ENCODE measurements at places on chromosomes 3 and 15. TPM values are rescaled to one million over a fixed set of nuclear protein-coding genes. Genes with fewer than 3 reads are reported as not detected.
A peak's percentile ranks its signal among the peaks of the same experiment; 100 is the strongest.

GRCh38 chr15:22811640-22812039 lies 25.2 kb downstream of the NIPA1 start:
- peak; percentile 34 for DNase-seq

- DNase-seq = no peak
Observed at GRCh38 chr15:89893027-89893426, 767 bp downstream of the AP3S2 start.

DNA sequence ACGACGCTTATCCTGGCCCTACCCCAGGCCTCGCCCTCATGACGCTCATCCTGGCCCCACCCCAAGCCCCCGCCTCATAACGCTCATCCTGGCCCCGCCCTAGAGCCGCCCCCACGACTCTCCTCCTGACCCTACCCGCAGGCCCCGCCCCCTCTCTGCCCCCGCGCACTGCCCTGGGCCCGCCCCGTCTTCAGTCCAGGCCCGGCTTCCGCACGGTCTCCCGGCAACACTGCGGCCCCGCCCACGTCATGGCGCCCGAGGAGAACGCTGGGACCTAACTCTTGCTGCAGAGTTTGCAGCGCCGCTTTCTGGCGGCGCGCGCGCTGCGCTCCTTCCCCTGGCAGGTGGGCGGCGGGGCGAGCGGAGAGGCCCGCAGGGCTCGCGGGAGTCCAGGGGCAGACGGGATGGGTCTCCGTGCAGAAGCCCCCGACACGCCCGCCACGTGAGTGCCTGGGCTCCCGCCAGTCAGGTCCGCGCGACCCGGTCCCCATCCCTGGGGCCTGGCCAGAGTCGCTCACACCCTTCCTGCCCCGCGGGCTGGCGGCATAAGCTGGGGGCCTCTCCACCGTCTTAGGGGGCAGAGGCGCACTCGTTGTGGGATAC lies 52.5 kb upstream of the ROPN1B start:
- DNase-seq = peak; percentile 90

DNA sequence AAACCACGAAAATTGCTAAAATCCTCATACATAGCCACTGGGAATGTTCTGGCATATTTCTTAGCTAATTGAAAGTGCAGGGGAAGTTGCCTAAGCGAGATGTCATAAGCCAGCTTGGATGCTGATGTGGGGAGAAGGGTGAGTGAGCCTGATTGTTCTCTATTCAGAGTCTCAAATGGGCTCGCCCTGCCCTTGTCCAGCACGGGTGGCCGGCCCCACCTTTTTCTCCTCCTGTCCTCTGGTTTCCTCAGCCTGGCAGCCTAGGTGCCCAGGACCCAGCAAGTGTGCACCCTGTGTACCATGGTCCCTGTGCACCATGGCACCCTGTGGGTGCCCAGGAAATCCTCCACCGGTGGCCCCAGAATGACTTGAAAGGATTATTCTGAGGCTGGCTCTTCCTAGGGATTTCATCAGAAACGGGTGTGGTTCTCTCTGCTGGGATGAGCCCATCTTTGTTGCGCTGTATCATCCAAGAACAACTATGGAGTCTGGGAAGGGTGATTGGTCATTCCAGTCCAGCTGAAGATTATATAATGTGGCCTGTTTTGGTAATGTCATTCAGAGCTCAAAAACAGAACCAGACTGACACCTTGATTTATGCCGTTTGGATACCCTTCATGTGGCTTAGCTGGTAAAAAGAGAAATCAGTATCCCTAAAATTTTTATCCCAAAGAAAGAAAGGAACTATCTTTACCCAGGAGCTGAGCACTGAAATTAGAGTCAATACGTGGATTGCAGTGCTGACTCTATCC lies 150.8 kb upstream of the BHLHE40 start:
- peak; percentile 68 for DNase-seq

GRCh38 chr15:92801774-92802464 lies 98.2 kb upstream of the CHD2 start:
- peak; percentile 78 for DNase-seq

- DNase-seq = no peak
Observed at GRCh38 chr3:65856907-65857306, 181.8 kb downstream of the MAGI1 start.

DNA sequence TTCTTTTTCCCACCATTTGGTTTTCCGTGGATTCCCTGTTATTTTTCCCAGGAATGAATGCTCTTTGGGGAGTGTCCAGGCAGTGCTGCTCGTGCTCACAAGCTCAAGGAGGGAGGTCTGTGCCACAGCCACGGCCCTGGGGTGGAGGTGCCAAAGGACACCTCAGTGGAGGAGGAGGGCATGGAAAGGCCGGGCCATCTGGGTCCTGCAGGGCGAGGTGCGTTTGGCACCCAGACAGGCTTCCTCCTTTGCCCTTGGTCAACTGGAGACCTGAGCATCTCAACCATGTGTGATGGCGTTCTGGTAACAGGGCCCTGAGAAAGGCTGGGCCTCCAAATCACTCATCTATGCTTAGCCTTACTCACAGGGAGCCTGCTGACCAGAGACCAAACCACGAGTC lies 25.4 kb downstream of the KY start:
- no peak for DNase-seq

GRCh38 chr15:52466134-52466701 lies 62.5 kb downstream of the MYO5A start:
- no peak for DNase-seq

GRCh38 chr15:74203914-74204431 lies 1.4 kb upstream of the STRA6 start:
- DNase-seq = peak; percentile 61

- DNase-seq = peak; percentile 17
Observed at GRCh38 chr3:120858521-120858920, 49.5 kb upstream of the STXBP5L start.

GRCh38 chr3:176469694-176470205 lies 727.5 kb downstream of the TBL1XR1 start:
- peak; percentile 14 for DNase-seq

DNA sequence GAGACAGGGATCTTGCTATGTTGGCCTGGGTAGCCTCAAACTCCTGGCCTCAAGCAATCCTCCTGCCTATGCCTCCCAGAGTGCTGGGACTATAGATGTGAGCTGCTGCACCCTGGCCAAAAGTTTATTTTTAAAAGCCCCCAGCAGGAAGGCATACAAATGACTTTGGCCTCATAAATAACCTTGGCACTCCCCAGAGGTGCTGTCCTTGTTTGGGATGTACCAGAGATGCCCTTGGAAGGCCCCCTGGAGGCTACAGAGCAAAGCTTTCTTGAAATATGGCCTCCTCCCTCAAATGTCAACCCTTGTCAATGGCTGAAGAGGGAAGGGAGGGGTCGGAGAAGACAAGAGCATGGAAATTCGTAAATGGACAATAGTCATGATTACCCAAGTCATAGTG lies 14.0 kb upstream of the RTP3 start:
- no peak for DNase-seq

DNA sequence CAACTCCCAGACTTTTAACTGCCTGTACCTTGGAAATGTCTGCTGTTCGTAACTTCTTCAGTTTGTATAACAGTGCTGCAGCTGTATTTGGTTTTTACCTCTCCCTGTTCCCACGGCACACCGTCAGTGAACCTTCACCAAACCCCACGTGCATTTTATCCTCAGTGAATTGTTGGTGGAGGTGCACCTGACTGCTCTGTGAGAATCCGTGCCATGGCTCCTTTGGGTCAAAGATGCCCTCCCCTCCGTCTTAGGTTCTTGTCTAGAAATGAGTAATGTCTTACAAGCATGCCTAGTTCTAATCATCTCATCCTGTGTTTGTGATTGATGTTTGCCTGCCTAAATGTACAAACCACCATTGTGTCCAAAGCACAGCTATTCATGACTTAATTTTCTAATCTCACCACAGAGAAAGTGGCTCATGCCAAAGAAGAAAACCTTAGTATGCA lies 28.2 kb downstream of the TPM1 start:
- DNase-seq = no peak

DNA sequence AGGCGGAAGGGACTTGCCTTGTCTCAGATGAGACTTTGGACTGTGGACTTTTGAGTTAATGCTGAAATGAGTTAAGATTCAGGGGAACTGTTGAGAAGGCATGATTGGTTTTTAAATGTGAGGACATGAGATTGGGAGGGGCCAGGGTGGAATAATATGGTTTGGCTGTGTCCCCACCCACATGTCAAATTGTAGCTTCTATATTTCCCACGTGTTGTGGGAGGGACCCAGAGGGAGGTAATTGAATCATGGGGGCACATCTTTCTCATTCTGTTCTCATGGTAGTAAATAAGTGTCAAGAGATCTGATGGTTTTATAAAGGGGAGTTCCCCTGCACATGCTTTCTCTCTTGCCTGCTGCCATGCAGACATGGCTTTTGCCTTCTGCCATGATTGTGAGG lies 89.2 kb downstream of the CGGBP1 start:
- DNase-seq = no peak

DNA sequence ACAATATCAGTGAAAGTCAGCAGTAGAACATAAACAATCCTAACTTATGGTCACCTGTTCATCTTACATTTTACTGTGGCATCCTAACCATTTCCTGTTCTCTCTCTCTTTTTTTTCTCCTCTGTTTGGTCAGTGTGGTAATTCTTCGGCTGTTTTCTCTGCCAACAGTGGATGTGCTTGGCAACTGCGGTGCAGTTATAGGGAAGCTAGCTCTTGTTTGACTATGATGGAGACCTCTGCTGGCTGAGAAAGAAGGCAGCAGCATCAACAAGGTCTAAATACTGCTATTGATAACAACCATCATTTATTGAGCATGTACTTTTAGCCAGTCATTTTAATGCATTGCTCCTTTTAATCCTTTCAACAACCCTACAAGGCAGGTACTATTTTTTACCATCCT lies 723 bp upstream of the DRD3 start:
- peak; percentile 27 for DNase-seq

GRCh38 chr3:147963711-147964110 lies 554.5 kb downstream of the ZIC1 start:
- peak; percentile 2 for DNase-seq

DNA sequence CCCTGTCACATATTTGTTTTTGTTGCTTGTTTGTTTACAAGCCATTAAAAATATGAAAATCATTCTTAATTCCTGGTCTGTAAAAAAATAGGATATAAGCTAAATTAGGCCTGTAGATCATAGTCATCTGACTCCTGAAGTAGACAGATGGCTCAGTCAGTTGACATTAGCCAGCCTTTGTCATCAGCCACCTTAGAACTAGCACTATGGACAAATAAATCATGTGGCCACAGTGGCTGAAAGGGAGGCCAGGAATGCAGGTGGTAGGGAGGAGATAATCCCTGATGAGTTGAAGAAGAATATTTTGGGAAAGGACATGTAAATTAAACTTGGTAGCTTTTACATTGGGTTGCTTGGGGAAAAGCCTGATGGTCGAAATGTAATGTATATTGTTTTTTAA lies 1544.9 kb downstream of the SI start:
- DNase-seq = no peak

DNA sequence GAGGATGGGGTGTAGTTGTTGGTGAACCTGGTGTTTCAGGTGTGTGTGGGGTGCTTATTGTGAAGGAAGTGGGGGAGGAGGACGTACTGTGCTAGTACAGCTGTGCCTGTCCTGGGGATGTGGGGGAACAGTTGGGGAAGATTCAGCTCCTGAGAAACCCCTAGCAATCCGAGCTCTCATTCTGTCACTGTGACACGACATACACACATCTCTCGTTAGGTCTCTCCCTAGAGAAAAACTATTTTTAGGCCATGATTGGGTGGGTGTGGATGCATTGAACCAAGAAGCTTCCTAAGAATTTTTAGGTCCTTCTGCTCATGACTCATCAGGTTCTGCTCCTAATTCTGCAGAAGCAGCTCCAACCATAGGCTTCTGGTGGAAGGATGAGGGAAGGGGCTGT lies 54.3 kb downstream of the SLC30A4 start:
- DNase-seq = no peak

GRCh38 chr3:124569761-124570160 lies 160.5 kb upstream of the UMPS start:
- DNase-seq = no peak

GRCh38 chr15:50181201-50181968 lies 611 bp upstream of the SLC27A2 start:
- DNase-seq = no peak

GRCh38 chr3:186100398-186100797 lies 8.5 kb downstream of the ETV5 start:
- DNase-seq = no peak

GRCh38 chr15:26891448-26892181 lies 24.8 kb downstream of the GABRA5 start:
- peak; percentile 5 for DNase-seq

- no peak for DNase-seq
Observed at GRCh38 chr15:39025321-39025720, 460.7 kb upstream of the RASGRP1 start.

GRCh38 chr3:189368384-189368783 lies 196.6 kb downstream of the TPRG1 start:
- no peak for DNase-seq

- DNase-seq = peak; percentile 83
Observed at GRCh38 chr15:74835312-74835823, 7.6 kb downstream of the ULK3 start.

- no peak for DNase-seq
Observed at GRCh38 chr3:124292329-124292728, 300.4 kb upstream of the ROPN1 start.

The GPR87 gene
- total RNA-seq = 51.8 TPM

The GUCA1C gene
- not detected for total RNA-seq

The PLCL2 gene
- total RNA-seq = 0.51 TPM

The ITPKA gene
- 13.5 TPM for total RNA-seq

The IGSF11 gene
- not detected for total RNA-seq

The CRELD1 gene
- total RNA-seq = 19.9 TPM

The TYRO3 gene
- 12.3 TPM for total RNA-seq

The PRR20G gene
- total RNA-seq = not detected

The GABRR3 gene
- not detected for total RNA-seq

The GOLGA6B gene
- total RNA-seq = not detected

The POU1F1 gene
- total RNA-seq = not detected

The TM2D3 gene
- 26.2 TPM for total RNA-seq

Data from MCF 10A (cell line).